Calu3 (cell line): ENCODE measurements at places on chromosomes 6 and 20. TPM values are rescaled to one million over a fixed set of nuclear protein-coding genes. Genes with fewer than 3 reads are reported as not detected.

- no peak for DNase-seq
- H3K27me3 ChIP-seq = no peaks in the 10 kb centered on the region
- H3K36me3 ChIP-seq = no peaks in the 10 kb centered on the region
- H3K4me1 ChIP-seq = no peaks in the 10 kb centered on the region
- H3K4me3 ChIP-seq = no peak overlapping the region
Measured at GRCh38 chr6:137016356-137016755, 28.4 kb downstream of the IL20RA start.

GRCh38 chr6:33249732-33250630 is 21.7 kb downstream of the VPS52 start:
- H3K27me3 ChIP-seq = peaks cover 11% of the 10 kb centered on the region
- DNase-seq = no peak
- H3K27ac ChIP-seq = peak overlapping the region; percentile 51
- H3K36me3 ChIP-seq = peaks cover 44% of the 10 kb centered on the region
- peaks cover 26% of the 10 kb centered on the region for H3K4me1 ChIP-seq

DNA sequence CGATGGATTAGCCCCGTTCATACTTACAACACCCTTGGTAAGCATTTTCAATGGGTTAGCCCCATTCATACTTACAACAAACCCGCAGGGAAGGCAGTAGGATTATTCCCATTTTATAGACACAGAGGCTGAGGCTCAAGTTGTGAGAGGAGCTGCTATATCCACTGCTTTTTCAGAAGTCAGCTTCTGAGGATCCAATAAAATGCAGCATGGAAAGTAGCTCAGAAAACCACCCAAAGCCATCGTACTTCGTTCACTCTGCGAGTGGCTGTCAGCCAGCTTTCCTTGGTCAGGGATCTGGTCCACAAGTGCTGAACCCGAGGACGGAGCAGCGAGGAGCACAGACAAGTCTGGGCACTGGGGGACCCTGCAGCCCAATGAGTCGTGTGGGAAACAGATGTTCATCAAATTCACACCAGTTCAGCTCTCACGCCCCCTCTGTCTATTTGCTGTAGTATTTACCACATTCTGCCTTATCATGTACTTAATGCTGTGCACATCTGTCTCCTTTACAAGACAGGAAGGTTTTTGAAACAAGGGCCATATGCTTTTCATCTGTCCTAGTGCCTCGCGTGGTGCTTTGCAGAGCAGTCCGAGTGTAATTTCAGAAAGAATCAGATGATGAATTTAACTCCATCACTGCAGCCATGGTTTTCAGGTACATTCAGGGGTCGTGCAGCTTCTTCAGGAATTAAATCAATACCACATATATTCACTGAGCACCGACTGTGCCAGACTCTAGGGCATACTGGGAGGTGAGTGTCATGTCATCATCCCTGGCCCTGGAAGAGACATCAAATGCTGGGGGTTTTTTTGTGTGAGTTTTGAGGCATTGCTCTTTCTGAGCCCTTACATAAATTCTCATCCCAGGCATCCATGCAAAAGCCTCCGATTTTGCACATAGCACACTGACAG is 256.9 kb downstream of the CDH26 start:
- H3K27me3 ChIP-seq = peaks cover under 1% of the 10 kb centered on the region
- DNase-seq = no peak
- H3K36me3 ChIP-seq = no peaks in the 10 kb centered on the region
- no peak overlapping the region for H3K27ac ChIP-seq
- H3K4me3 ChIP-seq = no peak overlapping the region

DNA sequence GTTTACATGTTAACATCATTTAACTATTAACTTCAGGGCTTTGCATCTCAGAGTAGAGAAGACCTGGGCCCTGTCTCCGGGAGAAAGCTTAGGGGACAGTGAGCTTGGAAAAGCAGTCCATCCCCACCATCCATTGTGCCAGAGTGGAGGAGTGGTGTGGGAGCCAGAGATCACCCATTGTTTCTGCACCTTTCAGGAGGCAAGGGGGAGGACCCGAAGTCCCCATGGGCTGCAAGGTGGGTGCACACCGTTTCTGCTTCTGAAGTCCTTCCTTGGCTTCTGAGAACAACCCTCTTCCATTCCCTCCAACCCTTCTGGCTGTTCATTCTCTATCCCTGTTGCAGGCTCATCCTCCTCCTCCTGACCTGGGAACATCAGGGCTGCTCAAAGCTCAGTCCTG is 4.0 kb upstream of the PPP1R3G start:
- DNase-seq = no peak
- no peaks in the 10 kb centered on the region for H3K27me3 ChIP-seq
- no peak overlapping the region for H3K4me3 ChIP-seq
- peaks cover 7% of the 10 kb centered on the region for H3K36me3 ChIP-seq
- H3K4me1 ChIP-seq = peaks cover 14% of the 10 kb centered on the region

The VGLL2 gene
- total RNA-seq = not detected in 2 replicates

The PTPRK gene
- total RNA-seq = 201 and 265 TPM in 2 replicates
